Chondrocyte (in vitro differentiated cells): ENCODE measurements at places on chromosomes 11 and 22. TPM values are rescaled to one million over a fixed set of nuclear protein-coding genes. Genes with fewer than 3 reads are reported as not detected.

GRCh38 chr22:37747715-37748100 is 50.9 kb downstream of the TRIOBP start:
- no peak for DNase-seq

DNA sequence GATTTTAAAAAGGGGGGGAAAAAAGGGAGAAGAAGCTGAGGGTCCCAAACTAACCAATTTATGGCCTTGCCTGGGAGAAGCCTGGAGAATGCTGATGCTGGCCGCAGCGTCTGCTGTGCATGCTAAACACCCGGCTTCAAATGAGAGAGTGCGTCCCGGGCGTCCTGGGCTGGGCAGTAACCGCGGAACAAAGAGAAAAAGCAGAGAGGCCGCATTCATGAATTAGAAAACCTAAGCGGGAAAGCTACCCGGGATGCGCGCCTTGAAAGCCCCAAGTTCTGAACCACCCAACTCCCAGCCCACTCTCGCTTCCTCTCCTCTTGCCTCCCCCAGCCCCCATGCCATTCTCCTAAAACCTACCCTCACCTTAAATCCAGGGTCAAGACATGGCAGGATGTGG is 6.5 kb downstream of the MN1 start:
- no peak for DNase-seq

DNA sequence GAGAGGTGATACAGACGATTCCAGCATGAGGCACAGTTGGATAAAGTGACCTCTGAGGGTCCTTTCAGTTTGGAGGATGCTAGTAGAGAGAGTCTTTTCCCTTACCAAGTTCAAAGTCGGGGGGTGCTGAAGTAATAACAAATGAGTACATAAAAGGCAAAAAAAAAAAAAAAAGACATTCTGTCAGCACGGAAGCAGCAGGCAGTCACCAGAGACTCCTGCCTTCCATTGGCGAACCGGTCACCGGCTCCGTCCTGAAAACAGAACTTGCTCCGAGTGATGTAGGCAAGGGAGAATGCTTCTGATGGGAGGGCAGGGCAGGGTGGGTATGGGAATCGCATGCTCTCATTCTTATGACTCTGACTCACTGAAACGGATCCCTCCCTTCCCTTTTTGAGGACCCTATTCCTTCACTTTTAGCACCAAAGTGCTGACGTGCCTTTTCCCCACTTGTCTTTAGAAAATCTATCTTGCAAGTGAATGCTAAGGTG is 65.9 kb downstream of the PRR5L start:
- DNase-seq: no peak

- DNase-seq: no peak
Measured at GRCh38 chr11:17208257-17208999, 642 bp upstream of the PIK3C2A start.

DNA sequence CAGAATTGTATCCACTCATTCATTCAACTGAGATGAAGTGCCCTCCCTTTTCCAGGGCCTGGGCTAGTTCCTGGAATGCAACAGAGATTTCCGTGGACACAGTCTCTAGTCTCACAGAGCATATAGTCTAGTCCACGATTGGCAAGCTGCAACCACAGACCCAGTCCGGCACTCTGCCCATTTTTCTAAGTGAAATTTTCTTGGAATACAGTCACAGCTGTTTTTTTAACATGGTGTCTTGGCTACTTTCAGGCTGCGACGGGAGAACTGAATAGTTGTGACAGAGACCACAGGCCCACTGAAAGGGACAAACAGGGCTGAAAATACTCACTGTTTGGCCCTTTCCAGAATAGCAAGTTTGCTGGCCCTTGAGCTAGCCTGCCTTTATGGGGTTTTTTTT is 29.2 kb downstream of the ALG12 start:
- no peak for DNase-seq

GRCh38 chr11:10608584-10608983 is 40.1 kb upstream of the LYVE1 start:
- no peak for DNase-seq

Gene UBQLNL
- total RNA-seq: 0.22 to 0.41 TPM (median 0.23 TPM) in 3 replicates

DNA sequence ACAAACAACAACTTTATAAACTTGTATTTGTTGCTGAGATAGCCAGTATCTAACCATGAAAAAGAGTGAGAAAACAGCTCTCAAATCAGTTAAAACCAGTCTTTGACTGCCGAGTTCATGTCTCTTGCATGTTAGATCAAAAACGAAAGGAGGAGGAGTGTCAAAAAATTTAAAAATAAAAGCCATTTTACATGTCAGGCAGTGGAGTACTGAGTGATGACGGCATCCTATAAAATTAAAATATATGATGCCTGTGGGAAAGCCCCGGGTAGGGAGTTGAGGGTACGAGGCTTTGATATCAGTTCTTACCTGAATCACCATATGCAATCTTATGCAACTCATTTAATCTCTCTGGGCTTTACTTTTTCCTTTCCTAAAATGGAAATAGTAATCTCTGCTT is 117.3 kb downstream of the ETS1 start:
- no peak for DNase-seq

GRCh38 chr11:72398058-72398758 is 36.1 kb downstream of the CLPB start:
- no peak for DNase-seq

GRCh38 chr11:3014057-3014938 is 22.2 kb upstream of the NAP1L4 start:
- DNase-seq: no peak

GRCh38 chr11:46202149-46202548 is 75.3 kb upstream of the CREB3L1 start:
- no peak for DNase-seq

DNA sequence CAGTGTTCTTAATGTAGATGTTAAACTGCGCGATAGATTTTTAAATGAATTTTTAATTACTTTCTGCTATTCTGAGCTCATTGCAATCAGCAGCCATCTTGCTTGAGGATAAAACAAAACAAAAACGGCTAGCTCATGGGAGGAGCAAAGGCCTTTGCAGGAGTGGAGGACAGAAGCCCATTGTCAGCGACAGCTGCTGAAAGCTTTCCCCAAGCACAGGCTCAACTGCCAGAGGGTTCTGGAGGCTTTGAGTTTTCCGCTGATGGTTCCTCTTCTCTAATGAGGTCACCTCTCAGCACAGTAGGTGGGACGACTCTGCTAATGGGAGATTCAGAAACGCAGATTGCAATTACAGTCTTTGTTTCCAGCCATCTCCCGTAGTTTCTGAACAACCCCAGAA is 167.1 kb upstream of the TTC12 start:
- no peak for DNase-seq

- DNase-seq: peak; percentile 68
Measured at GRCh38 chr11:117816846-117817367, 7.6 kb downstream of the FXYD2 start.

Gene ZBTB16
- total RNA-seq: 18.5 to 22.0 TPM (median 21.9 TPM) in 3 replicates

Gene CRYBA4
- not detected in 3 replicates for total RNA-seq

DNA sequence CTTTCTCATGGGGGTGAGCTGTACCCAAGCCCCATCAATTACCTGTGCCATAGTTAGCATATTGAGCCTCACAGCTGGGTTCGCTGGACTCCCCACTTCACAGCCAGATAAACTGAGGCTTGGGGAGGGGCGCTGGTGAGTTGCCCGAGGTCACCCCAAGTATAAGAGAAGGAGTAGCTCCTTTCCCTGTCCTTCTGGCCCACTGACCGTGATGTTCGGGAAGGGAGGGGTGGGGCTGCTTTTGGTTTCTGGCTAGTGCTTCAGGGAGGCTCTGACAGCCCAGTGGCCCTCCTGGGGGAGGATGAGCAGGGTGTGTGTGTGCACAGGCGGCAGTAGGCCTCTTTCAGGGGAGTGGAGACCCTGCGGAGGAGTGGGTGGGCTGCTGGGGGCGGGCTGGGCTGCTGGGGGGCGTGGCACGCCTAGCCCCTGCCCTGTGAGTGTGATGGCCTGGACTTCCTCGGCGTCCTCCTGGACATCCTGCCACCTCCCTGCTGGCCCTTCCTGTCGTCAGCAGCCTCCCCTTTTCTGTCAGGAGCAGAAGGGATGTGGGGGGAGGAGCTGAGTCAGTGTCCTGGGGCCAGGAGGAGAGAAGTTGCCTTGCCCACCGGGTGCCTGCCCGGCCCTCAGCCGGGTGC is 50.3 kb downstream of the TRIOBP start:
- no peak for DNase-seq

- DNase-seq: no peak
Measured at GRCh38 chr11:92455210-92455790, 230.7 kb downstream of the FAT3 start.

- no peak for DNase-seq
Measured at GRCh38 chr11:86171627-86172026, 72.9 kb upstream of the EED start.

GRCh38 chr11:118606844-118607228 is 579 bp upstream of the PHLDB1 start:
- DNase-seq: peak; percentile 12

Gene OR52E8
- total RNA-seq: not detected in 3 replicates

Gene PHOX2A
- total RNA-seq: not detected in 3 replicates

Gene DRD2
- total RNA-seq: not detected in 3 replicates

- DNase-seq: no peak
Measured at GRCh38 chr11:130436171-130436570, 7.8 kb upstream of the ADAMTS8 start.

GRCh38 chr11:36300650-36301049 is 4.6 kb downstream of the PRR5L start:
- no peak for DNase-seq

DNA sequence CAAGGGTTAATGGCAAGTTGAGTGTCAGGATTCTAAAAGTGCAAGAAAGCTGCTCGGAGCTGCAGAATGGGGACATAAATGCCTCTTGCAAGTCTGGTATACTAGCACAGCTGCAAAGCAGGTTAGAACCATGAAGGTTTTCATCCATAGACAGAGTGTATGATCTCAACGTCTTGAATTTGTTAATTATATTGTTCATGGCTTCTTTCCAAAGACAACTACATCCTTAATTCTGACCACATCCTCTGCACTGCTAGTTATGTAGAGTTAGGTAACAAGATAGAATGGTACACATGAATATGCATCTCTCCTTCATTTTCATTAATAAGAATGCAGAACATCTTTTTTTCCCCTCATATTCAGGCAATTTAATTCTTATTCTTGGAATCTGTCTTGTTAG is 34.2 kb downstream of the EXPH5 start:
- DNase-seq: no peak

GRCh38 chr11:117572129-117572528 is 224.9 kb downstream of the DSCAML1 start:
- peak; percentile 33 for DNase-seq

DNA sequence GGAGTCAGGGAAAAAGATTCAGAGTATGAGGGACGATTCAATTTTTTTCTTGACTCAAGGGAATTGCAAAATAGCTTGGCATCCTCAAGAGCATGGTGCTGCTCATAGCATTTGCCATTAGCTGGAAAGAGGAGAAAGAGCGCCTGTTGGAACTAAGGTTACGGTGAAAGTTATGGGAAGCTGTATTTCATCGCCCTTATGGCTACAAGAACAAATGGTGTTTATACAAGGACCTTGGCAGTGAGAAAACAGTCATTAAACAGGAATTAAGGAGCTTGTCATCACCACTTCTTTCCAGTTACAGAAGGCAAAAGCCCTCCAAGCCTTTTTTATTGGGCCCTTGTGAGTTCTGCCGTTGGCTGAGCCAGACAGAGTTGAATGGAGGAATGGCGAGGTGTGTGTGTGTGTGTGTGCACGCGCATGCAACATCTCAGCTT is 74.2 kb downstream of the ALX4 start:
- no peak for DNase-seq

DNA sequence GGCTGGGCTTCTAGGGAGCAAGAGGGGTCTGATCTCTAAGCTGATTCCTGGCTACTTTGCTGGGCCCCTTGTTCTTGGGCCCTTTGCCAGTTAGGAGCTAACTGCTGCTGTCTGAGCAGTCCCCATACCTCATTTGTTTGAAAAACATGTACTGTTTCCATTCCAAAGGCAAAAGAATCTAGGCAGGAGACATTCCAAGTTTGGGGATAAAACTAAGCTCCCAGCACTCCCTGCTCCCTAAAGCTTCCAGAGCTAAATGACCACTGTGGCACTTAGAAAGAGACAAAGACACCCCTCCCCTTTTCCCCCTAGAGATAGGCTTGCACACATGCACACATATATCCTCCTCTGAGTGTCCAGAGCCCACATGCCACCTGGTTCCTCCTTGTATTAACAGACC is 22.7 kb upstream of the RRM1 start:
- DNase-seq: no peak

- peak; percentile 59 for DNase-seq
Measured at GRCh38 chr11:66915866-66916265, 42.3 kb downstream of the PC start.

DNA sequence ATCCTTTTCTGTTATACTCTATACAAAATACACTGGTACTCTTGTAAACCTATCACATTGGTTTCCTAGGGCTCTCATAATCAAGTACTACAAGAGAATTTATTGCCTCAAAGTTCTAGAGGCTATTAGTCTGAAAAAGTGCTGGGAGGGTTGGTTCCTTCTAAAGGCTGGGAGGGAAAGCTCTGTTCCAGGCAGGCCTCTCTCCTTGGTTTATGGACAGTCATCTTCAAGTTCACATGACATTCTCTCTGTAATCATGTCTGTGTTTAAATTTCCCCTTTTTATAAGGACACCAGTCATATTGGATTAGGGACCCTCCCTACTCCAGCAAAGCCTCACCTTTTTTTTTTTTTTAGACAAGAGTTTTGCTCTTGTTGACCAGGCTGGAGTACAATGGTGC is 9.1 kb downstream of the SLC36A4 start:
- DNase-seq: no peak

DNA sequence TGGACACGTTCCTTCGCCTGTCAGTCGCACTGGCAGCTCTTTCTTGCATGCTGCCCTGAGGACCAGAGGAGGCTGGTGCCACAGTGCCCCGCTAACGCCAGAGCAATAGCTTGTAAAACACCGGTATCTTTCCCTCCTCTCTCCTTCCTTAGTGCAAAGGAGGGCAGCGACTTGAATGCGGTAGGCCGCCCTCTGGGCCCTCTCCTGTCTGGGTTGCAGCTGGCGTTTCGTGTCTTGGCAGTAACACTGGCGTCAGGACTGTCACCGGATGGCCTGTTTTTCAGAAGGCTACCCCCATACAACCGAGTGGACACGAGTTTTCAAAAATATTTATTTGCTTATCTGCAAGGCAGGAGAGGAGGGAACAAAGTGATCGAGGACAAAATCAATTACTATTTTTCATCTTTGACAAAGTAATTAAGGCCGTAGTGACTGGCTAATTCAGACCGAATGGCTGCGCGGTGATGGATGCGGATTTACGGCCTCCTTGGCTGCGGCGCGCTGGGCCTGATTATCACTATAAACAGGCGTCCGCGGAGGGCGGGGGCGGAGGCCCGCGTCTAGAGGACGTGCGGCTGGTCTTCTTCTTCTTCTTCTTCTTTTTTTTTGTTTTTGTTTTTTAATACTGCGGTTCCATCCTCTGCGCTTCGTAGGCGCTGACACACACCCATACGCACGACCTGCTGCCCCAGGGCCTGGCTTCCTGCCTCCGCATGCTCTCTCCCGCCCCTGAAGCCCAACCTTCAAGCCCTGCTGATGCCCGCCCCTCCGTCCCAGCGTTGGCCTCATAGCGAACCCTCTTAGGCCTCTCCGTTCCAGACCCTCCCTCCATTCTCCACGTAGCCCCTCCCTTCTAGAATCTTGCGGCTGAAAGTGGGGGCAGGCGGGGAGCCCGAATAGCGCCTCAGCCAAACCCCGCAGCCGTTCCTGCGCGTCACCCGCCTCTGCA is 2.9 kb upstream of the SLC6A5 start:
- DNase-seq: no peak

Gene VPREB1
- total RNA-seq: not detected in 3 replicates

Gene TLCD5
- total RNA-seq: 8.8 to 10.5 TPM (median 9.8 TPM) in 3 replicates

GRCh38 chr22:48382197-48382596 is 1445.5 kb downstream of the BRD1 start:
- DNase-seq: peak; percentile 44

Gene ZDHHC13
- 8.1 to 10.3 TPM (median 9.9 TPM) in 3 replicates for total RNA-seq
